A549 (cell line): ENCODE measurements at places on chromosomes 4 and X.

- DNase-seq = no peak
Measured at GRCh38 chrX:97481228-97481627, 597.5 kb downstream of the RPA4 start.

- DNase-seq = no peak
Measured at GRCh38 chr4:81422595-81422994, 49.1 kb downstream of the RASGEF1B start.

- no peak for DNase-seq
Measured at GRCh38 chr4:170242471-170242870, 152.7 kb upstream of the AADAT start.

GRCh38 chr4:181427076-181427475 lies 816.1 kb upstream of the TENM3 start:
- DNase-seq = no peak

DNA sequence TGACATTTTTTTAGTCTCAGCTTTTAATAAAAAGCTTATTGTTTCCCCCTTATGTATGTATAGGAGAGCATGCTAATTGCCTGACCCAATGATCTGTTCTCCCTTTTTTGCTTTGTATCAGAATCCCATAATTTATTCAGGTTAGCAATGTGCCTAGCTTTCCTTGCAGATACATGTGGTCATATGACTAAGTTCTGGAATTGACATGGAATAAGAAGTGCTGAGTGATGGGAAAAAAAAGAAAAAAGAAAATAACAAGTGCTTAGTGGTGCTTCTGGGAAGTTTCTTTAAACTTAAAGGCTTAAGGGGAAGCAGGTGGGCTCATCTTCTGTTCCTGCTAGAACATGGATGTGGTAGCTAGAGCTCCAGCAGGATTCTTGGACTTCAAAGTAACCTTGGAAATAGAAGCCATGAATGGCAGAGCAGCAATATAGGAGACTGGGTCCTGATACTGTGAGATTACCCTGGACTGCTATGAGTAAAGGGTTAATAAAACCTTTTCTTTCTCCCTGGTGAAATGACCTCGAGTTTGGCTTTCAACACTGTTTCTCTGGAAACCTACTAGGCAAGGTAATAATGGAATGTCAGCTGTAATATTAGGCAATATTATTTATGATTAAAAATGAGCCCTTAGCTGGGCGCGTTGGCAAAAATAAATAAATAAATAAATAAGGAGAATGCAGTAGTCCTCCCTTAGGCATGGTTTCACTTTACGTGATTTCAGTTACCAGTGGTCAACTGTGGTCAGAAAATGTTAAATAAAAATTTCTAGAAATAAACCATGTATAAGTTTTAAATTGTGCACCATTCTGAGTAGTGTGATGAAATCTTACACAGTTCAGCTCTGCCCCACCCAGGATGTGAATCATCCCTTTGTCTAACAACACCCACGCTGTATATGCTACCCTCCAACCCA lies 16.7 kb upstream of the RBM41 start:
- DNase-seq = peak; percentile 26

DNA sequence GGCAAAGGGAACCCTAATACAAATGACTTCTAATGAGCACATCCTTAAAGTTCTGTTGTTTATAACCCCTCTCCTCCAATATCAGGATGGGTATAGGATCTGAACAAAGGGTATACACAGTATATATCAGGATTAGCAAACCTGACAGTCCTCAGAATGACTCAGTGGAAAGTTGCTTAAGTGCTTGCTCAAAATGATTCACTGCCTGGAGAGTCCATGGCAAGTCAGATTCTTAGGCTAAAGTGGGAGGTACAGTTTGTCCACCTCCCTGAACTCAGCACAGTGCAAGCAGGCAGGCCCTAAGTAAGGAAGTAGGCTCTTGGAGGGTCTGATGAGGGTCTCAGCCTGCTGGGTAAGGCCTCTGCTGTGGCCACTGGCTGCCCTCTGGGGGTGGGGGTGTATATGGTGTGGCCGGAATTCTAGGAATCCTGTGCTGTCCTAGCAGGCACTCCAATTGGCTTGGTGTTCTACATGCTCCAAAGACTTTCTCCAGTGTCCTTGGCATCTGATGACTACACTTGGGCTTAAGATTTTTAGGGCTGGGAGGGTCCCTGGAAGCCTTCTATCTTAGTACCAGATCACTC lies 54.3 kb downstream of the CHRDL1 start:
- peak; percentile 2 for DNase-seq

DNA sequence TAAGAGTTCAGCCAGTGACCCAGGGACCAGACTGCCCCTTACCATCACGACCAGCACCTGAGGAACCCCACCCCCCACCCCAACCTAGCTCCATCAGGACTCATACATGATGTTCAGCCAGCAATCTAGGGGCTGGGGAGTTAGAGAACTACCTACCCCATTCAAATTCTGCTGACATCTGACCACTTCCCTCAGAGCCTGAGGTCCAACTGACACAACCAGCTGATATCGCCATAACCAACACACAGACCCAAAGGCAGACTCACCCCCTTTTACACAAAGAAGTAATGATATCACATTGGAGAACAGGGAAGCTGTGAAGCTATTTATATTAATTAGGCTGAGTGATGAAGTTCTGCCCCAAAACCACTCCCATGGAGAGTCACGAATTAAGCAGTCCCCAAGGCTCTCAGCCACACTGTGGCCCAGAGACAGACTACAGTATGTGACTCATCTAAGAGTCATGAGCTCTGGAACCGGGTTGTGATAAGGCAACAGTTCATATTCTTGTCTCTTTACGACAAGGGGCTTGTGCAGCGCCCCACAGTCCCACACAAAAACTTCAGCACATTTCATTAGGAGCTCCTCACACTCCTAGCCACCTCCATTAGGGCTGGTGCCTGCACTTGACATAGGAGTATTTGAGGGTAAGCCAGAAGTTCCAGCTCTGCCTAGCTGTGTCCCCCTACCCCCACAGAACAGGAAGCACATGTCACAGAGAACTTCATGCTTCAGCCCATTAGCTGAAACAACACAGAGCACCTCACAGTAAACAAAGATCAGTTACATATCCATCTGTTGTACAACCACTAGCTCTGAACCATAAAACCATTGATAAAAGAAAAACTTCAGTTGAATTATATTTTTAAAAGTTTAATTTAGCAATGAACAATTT lies 184.7 kb upstream of the ZCCHC13 start:
- DNase-seq = peak; percentile 10

DNA sequence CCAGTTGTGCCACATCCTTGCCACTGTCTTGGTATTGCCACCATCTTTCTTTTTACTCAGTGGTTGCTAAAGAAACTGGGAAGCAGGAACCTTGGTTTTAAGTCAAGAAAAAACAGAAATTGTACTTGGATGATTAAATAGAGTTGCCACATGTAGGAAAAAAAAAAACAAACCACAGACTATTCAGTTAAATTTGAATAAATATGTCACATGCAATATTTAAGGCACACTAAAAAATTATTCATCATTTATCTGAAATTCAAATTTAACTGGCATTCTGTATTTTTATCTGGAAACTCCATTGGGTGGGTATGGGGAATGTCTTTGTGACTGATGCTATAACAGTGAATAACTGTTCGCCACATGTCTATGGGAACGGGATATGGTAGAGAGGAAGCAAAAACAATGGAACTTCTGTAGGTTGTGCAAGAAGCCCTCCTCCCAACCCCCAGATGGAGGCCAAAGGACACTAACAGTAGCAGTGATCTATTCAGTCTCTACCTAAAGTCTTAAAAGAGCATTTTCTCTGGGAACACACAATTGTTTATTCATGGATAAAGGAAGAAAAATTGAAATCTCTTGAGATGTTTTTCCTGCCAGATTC lies 57.0 kb upstream of the PLAC8 start:
- DNase-seq = no peak

DNA sequence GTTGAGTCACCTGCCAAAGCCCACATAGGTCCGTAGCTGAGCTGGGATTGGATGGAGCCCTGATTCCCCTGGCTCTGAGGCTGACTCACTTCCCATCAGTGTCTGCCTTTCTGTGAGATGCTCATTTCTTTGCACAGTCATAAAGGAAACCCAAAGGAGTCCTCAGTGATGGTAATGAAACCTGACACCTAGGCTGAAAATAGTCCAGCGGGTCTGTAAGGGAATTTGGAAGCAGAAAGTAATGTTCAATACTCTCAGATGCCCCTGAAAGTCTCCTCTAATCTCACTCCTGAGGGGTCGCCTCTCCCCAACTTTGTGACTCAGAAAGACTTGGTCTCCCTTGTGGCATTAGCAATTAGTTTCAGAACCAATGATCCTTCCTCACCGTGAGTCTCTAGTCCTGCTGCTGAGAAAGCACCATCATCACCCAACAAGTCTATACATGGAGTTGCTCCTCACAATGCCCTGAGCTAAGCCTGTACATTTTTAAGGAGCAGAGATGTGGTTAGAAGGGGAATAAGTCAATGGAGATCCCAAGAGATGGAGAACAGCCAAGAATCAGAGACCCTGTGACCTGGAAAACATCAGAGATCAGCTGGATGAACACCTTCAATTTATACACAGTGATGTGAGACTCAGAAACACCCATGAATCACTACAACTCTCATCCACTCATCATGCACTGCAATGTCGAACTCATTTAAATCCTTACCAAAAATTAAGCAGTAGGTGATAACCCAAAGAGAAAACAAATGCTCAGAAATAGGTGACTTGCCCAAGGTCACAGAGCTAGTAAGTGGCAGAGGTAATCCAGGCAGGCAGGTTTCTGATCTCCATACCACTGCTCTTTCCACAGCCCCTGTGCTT lies 219.0 kb upstream of the CPEB2 start:
- DNase-seq = no peak

- DNase-seq = no peak
Measured at GRCh38 chrX:65874765-65875164, 165.1 kb downstream of the VSIG4 start.

DNA sequence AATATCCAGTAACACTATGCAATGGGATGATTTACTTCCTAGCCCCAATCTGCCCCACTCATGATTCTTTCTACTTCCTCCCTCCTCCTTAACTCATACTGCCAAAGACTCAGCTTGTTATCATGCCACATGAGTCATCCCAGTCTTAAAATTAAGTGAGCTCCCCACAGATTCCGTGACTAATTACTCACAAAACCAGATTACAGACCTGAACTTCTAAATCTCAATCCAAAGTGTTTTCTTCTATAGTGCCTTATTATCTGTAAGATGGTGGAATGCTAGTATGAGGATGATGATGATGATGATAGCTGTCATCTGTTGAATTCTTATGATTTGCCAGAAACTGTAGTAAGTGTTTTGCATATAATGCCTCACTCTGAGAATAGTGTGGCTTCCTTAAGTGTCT lies 27.7 kb upstream of the GPC3 start:
- no peak for DNase-seq

GRCh38 chrX:57674861-57675260 lies 5.2 kb downstream of the NLRP2B start:
- no peak for DNase-seq

- no peak for DNase-seq
Measured at GRCh38 chr4:9893329-9894108, 112.1 kb downstream of the DRD5 start.

- no peak for DNase-seq
Measured at GRCh38 chr4:73343432-73343831, 60.7 kb upstream of the ALB start.

DNA sequence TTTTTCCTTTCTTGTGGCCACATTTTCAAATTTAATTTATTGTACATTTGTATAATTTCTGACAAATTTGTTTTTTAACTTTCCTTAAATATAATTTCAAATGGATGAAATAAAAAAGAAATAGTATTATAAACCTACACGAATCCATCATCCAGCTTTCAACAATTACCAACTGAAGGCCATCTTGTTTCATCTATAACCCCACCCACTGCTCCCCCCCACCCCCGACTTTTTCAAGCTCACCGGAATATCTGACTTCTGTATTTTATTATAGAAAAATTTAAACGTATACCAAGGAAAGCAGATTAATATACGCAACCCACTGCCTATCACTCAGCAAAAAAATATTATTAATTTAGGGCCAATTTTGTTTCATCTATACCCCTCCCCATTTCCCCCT lies 1.1 kb downstream of the MORF4L2 start:
- peak; percentile 12 for DNase-seq

DNA sequence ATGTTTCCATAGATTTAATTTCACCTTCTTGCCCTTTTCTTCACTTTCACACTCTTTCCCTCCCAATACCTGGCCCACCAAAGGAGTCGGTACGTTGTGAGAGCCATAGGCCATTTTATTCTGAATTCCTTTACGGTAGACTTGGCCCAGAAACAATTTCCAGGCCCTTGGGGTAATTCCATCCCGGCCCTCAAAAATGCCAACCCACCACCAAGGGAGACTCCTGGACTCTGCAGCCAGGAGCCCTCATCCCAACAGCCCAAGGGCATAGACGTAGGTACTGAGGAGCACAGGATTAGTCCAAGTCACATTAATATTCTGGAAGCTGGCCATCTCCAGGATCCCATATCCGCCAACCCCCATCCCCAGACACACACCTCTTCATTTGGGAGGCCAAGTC lies 102.9 kb downstream of the LIMCH1 start:
- DNase-seq = no peak

GRCh38 chr4:304969-305680 lies at the start of gene ZNF732:
Gene ZNF732 (minus strand): TSS chr4:305474. CDS start chr4:305310, 164 bp downstream.
- DNase-seq = no peak

GRCh38 chrX:100615005-100615404 lies 21.6 kb downstream of the TSPAN6 start:
- peak; percentile 60 for DNase-seq

DNA sequence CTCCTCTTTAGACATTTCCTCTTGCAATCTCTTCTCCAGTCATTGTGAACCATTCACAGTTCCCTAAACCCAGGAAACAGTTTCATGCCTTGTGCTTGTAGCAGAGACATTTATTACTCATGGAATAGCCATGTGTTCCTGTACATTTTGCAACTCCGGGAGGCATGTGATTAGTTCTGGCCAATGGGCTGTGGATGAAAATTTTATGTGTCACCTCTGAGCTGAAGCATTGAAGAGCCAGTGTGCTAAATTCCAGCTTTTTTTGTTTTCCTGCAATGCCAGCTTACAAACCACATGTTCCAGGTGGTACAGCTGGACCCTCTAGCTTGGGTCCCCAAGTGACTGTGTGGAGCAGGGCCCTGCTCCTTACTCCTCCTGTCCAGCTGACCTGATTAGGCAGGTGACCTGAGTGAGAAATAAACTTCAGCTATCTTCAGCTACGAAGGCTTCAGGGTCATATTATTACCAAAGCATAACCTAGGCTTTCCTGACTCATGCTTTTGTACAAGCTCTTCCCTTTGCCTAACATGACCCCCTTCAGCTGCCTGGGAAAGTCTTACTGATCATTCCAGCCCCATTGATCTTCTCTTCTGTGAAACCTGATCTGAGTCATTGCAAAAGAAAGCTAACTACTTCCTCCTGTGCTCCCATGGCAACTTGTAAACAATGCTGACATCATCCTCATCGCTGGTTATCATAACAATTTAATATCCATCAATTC lies 200.4 kb downstream of the PTTG2 start:
- DNase-seq = peak; percentile 86

GRCh38 chrX:10176121-10177003 lies 19.6 kb downstream of the CLCN4 start:
- DNase-seq = no peak
